ENCODE measurements at places on chromosomes 5 and 9.

GRCh38 chr5:89498699-89499098 is 615.7 kb upstream of the MEF2C start:
- DNase-seq = no peak

- no peak for DNase-seq
These were observed 1.8 kb downstream of the NUDT2 start for GRCh38 chr9:34331196-34331595.

- DNase-seq = no peak
These were observed 228.3 kb downstream of the EFNA5 start for GRCh38 chr5:107442452-107442851.

DNA sequence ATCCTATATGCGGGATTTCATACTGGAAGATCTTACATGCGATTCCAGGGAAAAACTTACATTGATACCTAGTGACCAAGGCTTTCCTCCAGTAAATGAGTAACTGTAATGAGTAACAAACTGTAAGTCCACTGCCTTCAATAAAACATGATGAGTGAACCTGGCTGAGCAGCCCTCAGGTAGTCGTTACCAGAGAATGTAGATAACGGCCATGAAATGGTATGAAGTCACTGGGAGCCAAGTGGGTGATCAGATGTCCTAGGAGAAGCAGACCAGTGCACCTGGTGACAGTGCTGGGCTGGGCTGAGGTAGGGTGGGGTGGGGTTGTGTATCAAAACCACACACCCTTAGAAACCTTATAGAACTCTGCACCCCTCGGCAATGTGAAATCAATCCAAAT is 203.6 kb downstream of the ALDH1A1 start:
- DNase-seq = no peak

DNA sequence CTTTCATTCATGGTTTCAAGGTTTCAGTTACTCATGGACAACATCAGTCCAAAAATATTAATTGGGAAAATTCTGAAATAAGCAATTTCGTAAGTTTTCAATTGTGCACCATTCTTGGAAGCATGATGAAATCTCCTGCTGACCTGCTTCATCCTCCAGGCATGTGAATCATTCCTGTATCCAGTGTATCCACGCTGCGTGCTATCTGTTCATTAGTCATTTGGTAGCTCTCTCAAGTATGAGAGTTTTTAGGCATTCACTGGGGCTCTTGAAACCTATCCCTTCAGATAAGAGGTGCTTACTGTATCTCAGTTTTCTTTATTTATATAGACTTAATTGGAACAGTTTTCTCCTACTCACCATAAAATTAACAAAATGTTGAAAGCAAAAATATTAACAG is 293.0 kb downstream of the CDH12 start:
- no peak for DNase-seq

DNA sequence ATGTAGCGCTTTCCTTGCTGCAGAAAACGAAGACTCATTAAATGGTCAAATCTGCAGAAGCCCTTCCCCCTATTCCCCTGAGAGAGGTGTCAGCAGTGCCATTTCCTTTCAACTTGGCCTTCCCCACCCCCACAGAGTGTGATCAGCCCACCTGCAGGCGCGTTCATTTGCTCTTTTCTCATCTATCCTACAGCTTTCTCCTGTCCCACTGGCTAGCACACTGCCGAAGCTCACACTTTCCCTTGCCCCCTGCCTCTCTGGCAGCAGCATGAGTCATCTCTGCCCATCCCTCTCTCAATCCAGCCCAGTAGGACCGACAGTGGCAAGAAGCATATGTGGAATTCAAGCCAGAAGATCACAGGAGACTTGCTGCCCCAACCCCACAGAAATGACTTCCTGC is 213.8 kb downstream of the FAM114A2 start:
- DNase-seq = no peak

GRCh38 chr5:116763987-116764866 is 189.6 kb upstream of the SEMA6A start:
- no peak for DNase-seq

DNA sequence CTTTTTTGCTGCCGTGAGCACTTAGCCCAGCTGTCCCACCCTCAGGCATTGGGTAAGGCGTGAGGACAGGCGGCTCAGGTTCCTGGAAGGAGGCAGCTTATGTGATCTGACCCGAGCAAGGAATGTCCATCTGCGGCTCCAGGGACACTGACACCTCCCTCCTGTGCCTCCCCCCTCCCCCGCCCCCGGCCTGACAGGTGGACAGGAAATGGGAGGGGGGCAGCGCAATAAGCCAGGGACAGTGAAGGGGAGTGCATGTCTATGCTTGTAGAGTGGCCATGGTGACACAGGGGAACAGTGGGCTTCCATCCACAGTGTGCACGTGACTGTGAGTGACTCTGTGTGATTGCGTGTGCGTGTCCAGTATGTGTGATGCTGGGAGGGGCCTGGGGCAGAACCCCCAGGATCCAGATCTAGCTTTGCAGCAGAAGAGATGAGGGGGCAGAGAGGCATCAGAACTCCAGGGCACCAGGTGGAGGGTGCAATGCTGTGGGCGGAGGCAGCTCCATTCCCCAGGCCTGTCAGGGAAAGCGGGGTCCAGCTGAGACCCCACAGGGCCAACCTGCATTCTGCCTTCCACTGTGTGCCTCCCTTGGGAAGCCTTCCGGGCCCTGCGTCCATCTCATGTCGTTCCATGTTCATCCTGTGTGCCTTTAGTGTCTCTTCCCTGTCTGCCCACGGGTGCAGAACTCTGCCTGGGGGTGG is 30.5 kb downstream of the CNTFR start:
- no peak for DNase-seq

- DNase-seq = no peak
These were observed 13.4 kb upstream of the VPS13A start for GRCh38 chr9:77163884-77164283.

DNA sequence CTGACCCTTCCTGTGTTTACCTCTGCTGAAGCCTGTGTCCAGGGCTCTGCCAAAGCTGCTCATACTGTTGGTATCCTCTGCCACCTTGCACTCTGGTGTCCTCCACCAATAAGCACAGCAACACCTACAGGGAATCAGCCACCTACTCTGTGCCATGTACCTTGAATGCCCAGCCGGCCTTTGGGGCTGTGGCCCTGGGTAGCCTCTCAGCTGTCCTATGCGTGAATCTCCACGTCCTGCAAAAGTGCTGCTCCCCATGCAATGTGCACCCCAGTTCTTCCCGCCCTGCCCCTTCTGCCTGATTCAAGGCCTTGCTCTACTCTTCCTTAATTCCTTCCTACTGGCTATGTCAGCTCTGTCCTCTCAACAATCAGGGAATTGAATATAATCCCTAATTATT is 506.5 kb downstream of the ARHGEF28 start:
- DNase-seq = no peak

DNA sequence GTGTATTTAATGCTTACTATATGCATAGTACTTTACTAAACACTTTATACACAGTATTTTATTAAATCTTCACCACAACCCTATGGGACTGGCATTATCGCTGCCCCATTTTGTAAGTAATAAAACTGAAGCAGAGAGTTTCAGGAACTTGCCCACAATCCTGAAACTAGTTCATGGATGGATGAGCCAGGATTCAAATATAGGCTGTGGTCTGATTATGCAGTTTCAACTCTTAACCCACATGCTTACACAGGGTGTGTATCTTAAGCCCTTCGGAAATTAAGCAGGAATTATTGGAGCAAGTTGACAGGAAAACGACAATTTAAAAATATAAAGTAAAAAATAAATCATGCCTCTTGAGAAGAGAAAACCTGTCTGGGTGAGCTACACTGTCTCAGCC is 109.0 kb downstream of the ATP10B start:
- DNase-seq = no peak

GRCh38 chr5:136511046-136511445 is 145.7 kb upstream of the TRPC7 start:
- no peak for DNase-seq

GRCh38 chr9:4748612-4749011 is 7.6 kb upstream of the AK3 start:
- no peak for DNase-seq

DNA sequence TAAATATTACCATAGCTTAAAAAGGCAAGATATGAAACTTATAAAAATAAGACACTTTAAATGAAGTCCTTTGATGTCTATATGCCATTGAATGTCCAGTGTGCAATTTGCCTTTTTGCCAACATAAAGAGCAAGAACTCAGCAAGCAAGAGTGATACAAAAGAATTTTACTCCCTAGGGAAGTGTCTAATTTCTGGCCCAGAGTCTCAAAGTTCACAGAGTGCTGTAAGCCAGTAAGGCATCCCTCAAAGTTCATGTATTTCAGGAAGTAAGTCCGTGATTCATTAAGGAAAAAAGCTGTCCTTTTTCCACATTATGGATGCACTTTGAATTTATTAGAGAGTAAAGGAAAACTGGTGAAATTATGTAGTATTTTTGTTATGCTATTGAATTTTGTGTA is 185.2 kb downstream of the CCDC171 start:
- no peak for DNase-seq

DNA sequence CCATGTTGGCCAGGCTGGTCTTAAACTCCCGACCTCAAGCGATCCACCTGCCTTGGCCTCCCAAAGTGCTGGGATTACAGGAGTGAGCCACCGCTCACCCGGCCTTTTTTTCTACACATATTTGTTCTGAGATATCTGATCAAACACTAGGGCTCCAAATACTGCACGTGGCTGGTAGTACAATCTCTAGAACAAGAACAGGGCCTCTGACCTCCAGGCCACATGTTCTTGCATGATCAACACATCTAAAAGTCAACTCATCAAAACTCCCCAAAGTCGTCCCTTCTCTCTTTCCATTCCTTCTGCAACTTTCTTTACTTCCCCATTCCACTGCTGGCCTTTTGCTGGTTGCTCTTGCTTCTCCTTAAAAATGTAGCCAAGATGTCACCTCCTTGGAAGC is 113.3 kb upstream of the LHFPL2 start:
- DNase-seq = no peak

DNA sequence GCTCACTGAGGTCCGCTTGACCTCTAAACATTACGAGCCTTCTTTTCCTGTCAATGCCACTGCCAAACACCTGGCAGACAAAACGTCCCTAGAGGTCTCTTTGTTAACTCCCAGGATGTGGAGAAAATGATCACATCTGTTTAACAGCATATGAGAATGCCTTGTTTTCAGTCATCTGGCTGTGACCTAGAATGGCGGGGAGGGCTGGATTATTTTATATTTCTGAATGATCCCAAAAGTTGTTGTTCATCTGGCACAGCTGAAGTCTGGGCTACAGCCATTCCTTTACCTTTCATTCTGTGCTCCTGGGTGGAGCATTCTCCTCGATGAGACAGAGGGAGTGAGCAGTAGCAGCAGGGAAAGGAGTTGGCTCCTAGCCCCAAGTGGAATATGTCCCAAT is 138.2 kb downstream of the PRDM6 start:
- no peak for DNase-seq

DNA sequence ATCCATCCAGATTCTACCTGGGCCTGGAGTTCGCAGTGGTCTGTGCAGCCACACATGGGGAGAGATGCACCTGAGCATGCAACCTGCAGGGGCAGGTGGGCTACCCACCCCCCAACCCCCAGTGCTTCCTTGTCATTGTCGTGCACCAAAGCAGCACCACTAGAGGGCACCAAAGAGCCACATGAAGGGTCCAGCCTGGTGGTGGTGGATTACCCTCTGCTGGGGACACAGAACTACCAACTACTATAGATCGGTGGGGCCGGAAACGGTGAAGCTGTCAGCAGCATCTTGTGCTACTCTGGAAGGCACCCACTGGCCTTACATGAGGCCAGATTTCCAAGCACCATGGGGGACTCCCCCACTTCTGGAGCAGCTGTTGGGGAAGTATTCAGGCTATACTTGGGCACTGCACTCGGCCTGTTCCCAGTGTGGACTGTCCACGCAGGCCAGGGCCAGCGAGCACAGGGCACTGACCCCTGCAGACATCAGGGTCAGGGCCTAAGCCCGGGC is 60.2 kb upstream of the TBC1D2 start:
- DNase-seq = peak; percentile 81

- no peak for DNase-seq
These were observed 507.0 kb upstream of the PTGER4 start for GRCh38 chr5:40172721-40173120.

GRCh38 chr5:159897786-159898393 is 18.4 kb upstream of the ADRA1B start:
- no peak for DNase-seq

DNA sequence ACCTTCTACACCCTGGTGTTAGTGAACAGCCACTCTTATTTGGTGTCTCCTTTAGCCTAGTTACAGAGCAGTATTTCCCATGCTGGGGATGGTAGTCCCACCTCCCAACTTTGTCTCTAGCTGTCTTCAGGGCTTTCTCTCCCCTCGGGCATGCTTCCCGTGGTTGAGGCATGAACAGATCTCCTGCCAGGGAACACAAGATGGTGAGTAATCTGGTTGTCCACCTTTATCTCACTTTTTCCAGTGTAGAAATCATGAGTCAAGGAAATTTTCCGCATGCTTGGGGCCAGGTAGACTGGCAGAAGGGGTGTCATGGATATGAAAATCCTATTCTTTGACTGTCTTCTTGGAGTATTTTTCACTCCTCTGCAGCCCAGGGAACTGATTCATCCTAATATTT is 532.9 kb downstream of the ANXA1 start:
- DNase-seq = no peak

- DNase-seq = no peak
These were observed 12.8 kb upstream of the NUP214 start for GRCh38 chr9:131112374-131113154.

DNA sequence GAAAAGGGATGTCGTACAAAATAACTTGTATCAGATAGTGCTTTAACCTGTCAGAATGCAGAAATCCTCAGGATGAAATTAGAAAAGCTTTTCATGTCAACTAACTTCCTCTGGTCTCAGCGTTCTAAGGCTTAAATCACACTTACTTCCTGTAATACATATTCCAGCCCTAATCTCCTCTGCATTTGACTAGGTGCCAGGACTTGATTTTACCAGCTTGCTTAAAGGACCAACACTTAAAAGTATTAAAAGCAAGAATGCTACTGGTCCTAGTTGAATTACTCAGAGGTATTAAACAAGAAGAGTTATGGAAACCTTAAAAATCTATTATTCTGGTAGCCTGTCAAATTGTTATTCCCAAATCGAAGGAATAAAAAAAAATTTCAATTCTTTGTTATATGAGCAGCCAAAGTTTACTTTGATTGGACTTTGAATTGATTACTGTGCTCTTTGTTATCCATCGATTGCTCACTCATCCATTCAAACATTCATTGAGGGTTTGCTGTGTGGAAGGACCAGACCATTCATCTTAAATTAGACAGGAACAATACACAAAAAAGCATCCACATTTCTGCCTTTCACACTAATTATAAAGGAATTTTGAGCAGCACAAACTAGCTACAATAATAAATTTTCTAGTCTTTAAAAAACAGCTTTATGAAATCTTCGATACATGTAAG is 108.7 kb downstream of the MUSK start:
- DNase-seq = no peak

DNA sequence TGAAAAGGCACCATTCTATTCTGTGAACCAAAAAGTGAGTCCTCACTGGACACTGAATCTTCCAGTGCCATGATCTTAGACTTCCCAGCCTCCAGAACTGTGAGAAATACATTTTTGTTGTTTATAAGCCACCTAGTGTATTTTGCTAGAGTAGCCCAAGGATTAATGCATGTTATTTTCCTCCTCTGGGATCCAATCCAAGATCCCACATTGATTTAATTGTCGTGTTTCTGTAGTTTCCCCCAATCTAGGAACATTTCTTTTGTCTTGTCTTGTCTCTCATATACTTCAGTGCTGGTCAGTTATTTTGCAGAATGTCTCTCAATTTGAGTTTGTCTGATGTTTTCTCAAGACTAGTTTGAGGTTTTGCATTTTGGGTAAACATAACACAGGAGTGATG is 36.4 kb downstream of the GDNF start:
- DNase-seq = no peak

GRCh38 chr9:112176524-112176923 is 1.4 kb upstream of the SUSD1 start:
- DNase-seq = peak; percentile 50

GRCh38 chr9:133971121-133971951 is 20.8 kb downstream of the VAV2 start:
- no peak for DNase-seq

All from CD4-positive, alpha-beta T cell treated with Interleukin-17A for 4 hours (primary cell).